ENCODE measurements at places on chromosomes 4 and X. TPM values are rescaled to one million over a fixed set of nuclear protein-coding genes. Genes with fewer than 3 reads are reported as not detected.

SLITRK2 gene
- 0.01 TPM for total RNA-seq

SPIN2A gene
- total RNA-seq = 0.32 TPM

MSANTD1 gene
- total RNA-seq = 0.13 TPM

TLR6 gene
- total RNA-seq = 5.1 TPM

CT47A1 gene
- not detected for total RNA-seq

PAGE2B gene
- total RNA-seq = not detected

HPF1 gene
- total RNA-seq = 17.9 TPM

PHF8 gene
- total RNA-seq = 12.5 TPM

NDST3 gene
- total RNA-seq = not detected

CXCL13 gene
- total RNA-seq = not detected

SLC4A4 gene
- total RNA-seq = 1.6 TPM

CFAP97 gene
- total RNA-seq = 12.2 TPM

CDS1 gene
- 0.82 TPM for total RNA-seq

MOSPD2 gene
- 9.7 TPM for total RNA-seq

PIGA gene
- total RNA-seq = 11.0 TPM

TSPAN7 gene
- total RNA-seq = 2.4 TPM

TXK gene
- total RNA-seq = 0.17 TPM

BEX3 gene
- total RNA-seq = 239 TPM

SCFD2 gene
- 8.0 TPM for total RNA-seq

SLC34A2 gene
- total RNA-seq = not detected

UGT2B15 gene
- total RNA-seq = 0.14 TPM

TLR2 gene
- total RNA-seq = 0.13 TPM
